ENCODE measurements at places on chromosomes 2 and 18.

- DNase-seq, result no peak
Observed at GRCh38 chr2:101153787-101154186, 2.6 kb upstream of the TBC1D8 start.

DNA sequence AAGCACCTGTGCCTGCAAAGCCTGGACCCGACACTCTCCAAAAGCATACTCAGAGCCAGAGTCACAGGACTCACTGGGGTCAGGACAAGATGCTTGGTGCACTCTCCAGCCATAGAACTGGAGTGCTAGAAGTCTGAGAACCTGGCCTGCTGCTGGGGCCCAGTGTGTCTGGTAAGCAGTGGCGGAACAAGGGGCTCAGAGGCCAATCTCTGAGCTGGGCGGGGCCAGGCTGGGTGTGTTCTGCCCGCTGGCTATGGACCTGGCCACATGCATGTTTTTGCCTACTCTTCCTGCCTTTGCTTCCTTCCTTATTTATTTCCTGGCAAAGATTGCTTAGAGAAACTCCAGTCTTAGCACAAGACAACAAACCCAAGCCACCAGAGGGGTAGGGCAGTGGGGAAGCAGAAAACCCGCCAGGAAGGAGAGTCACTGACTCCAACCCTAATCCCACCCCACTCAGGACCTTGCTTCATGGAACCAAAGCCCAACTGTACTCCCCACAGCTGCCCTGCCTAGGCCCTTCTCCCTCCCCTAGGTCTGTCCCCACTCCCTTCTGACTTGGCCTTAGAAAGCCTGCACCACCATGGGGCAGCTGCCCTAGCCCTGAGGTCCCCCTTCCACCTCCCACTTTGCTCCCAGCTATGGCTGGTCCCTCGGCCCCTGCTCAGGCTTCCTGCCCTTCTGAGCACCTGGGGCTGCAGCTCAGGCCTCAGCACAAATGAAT is 315.5 kb downstream of the CELF4 start:
- no peak for DNase-seq

GRCh38 chr2:130183512-130184373 is 1.7 kb downstream of the MZT2B start:
- no peak for DNase-seq

- DNase-seq, result no peak
Observed at GRCh38 chr18:48673853-48674721, 135.3 kb downstream of the CTIF start.

- peak; percentile 28 for DNase-seq
Observed at GRCh38 chr2:135960656-135961551, 24.5 kb downstream of the DARS1 start.

DNA sequence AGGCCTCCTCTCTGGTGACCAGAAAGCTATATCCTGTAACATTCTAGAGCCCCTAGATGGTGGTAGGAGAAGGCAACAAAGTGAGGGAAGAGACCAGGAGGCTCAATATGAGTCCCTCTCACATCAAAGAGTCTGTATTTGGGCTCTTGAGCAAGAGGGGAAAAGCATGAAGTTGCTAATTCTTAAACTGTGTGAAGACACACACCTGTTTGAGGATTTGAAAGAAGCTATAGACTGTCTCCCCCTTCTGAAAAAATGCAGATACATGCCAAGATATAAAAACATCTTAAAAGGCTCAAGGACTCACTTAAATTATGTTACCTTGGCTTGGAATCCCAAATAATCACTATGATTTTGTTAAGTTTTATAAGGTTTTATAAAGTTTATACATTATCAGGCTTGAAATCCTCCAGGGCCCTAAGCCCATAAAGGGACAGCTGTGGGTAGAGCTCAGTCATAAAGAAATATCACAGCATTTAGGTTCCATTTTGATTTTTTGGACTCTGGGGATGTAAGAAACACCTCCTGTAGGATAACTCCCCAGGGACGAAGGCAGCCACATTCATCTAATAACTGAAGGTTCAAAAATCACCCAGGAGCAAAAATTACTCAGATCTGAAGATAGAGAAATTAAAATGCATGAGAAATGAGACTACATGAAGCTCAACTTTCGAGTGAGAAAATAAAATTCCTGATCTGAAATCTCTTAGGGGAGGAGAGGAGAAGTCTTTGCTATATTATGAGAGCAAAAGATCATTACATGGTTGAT is 136.1 kb upstream of the LGALSL start:
- no peak for DNase-seq

DNA sequence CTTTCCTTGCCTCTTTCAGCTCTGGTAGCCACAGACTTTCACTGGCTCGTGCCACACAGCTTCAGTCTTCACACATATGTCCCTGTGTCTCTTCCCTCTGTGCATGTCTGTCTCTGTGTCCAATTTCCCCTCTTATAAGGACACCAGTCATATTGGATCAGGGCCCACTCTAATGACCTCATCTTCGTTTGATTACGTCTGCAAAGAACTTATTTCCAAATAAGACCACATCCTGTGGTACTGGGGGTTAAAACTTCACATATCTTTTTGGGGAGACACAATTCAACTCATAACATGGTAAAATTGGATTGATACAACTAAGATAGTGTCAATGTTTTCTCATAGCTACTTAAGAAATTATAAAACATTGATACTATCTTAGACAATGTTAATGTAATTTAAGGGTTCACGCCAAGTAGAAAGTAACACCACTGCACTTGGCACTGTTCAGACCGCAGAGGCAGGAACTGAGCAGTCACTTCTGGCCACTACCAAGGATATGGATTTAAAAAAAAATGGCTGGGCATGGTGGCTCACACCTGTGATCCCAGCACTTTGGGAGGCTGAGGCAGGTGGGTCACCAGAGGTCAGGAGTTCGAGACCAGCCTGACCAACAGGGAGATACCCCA is 119.6 kb upstream of the EPAS1 start:
- DNase-seq, result no peak

- peak; percentile 81 for DNase-seq
Observed at GRCh38 chr2:142165790-142166189, 35.0 kb upstream of the LRP1B start.

DNA sequence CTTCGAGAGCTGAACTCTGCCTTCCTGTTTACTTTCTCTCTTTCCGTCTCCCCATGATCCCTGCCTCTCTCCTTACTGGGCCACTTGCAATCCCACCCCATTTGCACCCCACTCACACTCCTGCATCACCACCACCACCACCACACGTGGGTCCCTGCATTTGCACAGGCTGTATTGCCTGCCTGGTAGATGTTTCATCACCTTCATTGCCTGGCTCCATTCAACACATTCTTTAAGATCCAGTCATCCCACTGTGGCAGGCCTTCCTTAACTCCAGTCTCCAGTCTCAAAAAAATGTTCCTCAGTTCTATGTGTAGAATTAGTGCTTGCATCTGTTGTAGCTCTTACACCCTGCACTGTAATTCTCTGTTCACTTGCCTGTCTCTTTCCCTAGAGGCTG is 13.9 kb downstream of the NOSTRIN start:
- DNase-seq, result no peak

GRCh38 chr2:113012436-113013335 is 7.4 kb downstream of the IL36A start:
- no peak for DNase-seq

DNA sequence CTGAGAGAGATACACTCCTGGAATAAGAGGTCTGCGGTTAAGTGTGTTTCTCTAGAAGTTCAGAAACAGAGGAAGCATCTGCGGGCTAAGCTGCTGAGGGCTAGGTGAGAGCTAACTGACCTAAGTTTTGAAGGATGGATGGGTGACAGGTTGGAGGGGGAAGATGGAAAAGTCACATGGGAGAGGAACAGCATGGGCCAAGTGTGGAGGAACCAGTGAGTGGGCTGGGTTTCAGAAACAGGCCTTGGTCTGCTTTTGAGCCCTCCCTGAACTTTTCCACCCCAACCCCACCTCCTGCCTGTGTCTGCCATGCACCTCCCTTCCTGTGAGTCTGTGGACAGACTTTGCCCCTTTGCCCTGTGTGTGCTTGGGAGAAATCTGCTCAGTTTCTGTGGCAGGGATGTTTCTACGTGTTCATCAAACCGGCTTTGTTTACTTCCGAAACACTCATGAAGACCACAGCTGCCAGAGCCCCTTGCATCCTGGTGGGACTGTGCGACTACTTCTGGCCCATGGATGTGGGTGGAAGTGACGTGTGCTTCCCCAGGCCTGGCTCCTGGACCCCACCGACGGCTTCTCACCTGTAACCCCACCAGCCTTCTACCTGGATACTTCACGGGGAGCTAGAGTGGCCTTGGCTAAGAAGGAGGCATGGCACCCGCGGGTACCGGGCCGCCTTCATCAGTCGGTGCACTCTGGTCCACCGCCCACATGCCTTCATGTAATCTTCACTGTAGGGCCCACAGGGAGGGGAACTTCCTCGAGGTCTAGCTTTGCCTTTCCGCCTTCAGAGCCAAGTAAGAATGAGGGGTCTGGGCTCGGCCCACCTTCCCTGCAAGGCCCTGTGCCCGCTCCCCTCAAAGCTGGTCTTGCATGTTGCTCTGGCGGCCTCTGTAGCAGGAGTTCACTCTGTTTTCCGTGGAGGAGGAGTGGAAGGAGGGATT is 1.4 kb upstream of the HPCAL1 start:
- no peak for DNase-seq

DNA sequence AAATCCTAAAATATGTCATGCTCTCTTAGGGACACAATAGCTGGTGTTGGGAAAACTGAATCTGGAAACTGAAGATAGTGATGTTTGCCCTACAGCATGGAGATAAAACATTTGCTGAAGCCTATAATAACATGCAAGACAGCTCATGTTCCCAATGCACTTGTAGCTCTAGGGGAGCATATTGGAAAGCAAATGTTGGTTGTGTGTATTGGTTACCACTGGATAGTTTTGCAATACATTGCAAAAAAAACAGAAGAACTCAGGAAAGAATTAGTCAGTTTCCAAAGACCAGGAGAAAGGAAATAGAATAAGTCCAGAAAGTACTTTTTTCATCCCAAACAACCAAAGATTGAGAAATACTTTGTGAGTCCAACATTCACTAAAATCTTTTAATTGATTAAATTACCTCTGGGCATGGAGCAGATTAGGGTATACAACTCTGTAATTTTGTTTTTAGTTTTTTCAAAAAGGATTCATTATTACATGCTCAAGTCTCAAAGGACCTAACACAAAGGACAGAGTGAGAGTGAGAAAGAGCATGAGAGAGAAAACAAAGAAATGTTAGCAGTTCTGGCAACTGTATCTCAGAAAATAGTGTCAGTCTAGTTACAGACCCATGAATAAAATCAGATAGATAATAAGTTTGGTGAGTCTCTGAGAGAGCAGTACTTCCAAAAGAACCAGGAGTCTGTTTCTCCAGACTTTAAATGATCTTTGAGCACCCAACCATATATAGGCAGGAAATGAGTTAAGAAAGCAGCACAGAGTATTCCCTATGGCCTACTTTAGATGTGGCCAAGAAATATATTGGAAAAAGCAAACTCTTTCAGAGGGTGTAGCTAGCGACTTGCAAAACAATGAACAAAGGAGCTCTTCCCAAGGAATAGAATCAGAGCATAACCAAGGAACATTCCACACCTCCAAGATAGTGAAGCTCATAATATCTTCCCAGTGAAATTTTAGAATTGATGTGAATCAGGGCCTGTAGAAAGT is 36.6 kb upstream of the COL3A1 start:
- DNase-seq, result no peak

- DNase-seq, result no peak
Observed at GRCh38 chr18:31546476-31546875, 45.2 kb upstream of the TTR start.
